Spinal cord (tissue), 10 donors: ENCODE measurements at places on chromosomes 3 and 15.

- no peak for DNase-seq
Observed at GRCh38 chr3:124741027-124741426, 10.8 kb downstream of the UMPS start.

DNA sequence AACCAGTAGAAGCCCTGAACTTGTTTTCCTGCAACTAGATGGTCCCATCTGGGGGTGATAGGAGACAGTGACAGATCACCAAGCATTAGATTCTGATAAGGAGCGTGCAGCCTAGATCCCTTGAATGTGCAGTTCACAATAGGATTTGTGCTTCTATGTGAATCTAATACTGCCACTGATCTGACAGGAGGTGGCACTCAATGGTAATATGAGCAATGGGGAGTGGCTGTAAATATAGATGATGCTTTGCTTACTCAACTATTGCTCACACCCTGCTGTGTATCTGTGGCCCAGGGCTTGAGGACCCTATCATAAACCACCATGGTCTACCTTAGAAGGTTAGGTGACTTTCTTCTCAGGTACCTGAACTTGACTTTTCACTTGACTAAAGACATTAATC is 417.1 kb upstream of the ARHGEF26 start:
- DNase-seq = no peak

DNA sequence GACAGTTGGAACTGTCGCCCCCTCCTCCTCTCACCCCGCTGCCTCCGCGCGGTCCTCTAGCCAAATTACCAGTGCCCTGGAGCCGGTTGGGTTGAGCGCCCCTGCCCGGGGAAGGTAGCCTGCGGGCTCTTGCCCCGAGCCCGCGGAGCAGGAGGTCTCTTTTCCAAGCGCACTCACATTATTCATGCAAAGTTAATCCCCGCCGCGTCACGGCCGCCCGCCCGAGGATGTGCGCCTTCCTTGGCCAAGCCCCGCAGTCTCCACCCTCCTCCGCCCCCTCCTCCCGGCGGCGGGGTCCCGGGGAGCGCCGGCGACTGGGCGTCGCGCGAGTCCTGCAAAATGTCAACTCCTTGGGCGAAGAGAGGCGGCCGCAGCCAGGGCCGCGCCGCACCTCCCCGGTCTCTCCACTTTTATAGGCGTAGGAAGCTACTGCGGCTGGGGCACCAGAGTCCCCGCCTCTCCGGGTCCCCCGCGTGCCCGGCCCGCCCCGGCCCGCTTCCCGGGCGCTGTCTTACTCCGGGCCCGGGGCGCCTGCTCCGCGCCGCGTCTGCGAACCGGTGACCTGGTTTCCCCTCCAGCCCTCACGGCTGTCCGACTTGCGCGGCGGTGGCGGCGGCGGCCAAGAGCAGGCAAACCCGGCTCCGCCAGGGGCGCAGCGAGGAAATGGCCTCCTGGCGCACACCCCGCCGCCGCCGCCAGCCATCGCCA is at the start of gene THRB:
Gene THRB (minus strand): TSS at position 233 of the 708 bp plus-strand sequence.
- peak; percentile 48 for DNase-seq

- no peak for DNase-seq
Observed at GRCh38 chr3:127587876-127588275, 2.7 kb downstream of the TPRA1 start.

GRCh38 chr3:13605555-13605954 is 56.6 kb downstream of the FBLN2 start:
- no peak for DNase-seq

GRCh38 chr3:104526901-104527401 is 839.8 kb upstream of the ALCAM start:
- no peak for DNase-seq

DNA sequence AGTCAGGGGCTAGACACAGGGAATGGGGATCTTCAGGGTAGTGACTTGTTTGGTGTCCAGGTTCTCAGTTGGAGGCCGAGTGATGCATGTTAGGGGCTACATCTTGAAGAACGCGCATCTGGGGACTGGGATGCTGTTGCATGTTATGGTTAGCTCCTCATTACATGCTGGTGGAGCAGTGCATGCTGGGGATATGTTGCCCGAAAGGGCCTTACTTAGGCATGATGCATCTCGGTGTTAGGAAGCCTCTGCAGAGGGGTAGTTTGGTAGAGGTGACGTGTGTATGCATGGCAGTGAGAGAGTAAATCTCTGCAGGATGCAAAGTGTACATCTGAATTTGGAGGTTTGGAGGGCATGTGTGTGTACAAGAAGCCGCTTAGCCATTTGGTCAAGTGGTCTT is 2.4 kb downstream of the EIF4G1 start:
- no peak for DNase-seq

DNA sequence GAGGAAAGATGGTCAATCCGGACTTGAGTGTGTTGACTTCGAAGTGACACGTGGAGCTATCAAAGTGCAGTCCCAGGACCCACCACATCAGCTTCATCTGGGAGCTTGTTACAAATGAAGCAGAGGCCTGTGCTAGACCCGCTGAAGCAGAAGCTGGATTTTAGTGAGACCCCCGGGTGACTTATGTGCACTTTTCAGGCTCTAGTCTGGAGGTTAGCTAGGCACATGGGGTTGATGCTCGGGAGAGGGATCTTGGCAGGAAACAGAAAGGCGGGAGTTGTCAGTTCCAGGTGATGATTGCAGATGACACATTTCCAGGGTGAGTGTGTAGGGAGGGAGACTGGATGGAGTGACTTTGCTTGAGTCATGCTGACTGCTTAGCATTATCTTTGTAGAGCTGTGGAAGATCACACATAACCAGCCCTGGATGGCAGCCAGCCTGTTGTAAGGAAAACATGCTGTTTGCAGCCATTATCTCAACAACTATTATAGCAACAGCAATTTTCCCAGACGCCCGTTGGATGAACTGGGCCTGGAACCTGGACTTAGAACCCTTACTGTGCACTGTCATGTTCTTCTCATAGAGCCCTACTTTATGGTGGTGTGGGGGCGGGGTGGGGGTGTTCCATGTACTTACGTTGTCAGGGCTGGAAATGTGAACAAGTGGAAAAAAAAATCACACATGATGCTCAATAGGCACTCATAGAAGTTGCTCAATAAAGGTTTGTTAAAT is 122.4 kb downstream of the THSD4 start:
- DNase-seq = no peak

GRCh38 chr3:64888840-64889392 is 201.1 kb upstream of the ADAMTS9 start:
- no peak for DNase-seq

- peak; percentile 44 for DNase-seq
Observed at GRCh38 chr3:117798687-117799386, 1089.3 kb downstream of the TUSC7 start.
